ENCODE measurements at places on chromosomes 1 and 21.

DNA sequence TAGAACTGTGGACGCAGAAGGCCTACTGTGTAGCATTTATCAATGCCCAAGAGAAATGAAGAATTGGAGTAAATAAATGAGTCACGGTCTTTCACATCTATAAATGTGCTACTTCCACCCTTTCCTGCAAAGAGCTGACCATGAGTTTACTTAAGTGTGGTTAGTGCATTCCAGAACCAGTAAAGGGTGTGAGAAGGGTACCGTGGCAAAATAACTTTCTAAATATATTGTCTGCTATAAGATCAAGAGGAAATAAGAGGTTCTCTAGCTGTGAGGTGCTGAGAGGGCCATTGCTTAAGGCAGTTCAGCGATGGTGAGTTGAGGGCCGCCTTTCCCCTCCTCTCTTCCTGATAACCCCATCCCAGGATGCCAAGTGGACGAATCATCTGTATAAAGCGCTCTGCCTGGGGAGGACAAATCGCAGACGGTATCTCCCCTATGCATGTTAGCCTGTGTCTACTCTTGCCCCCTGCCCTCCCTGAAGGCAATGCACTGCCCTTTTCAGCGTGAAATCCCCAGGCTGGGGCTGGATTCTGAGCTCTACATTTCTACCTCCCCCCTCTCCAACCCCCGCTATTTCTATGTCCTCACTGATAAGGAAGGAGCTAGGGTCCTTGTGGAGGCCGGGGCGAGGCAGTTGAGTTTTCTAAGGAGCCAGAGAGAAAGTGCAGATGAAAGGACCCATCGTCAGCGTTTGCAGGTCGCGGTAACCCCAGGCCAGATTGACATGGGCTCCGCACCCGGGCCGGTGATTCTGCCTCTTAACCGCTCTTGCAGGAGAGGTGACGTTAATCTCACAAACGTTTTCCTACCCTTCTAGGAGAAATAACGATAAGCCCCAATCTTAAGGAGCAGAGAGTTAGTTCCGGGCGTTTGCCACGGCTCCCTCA lies 1.5 kb upstream of the NCAM2 start:
- DNase-seq: peak; percentile 48

- DNase-seq: no peak
Measured at GRCh38 chr1:6459850-6460265, 6.1 kb downstream of the TNFRSF25 start.

GRCh38 chr1:193348091-193348768 lies 161.8 kb upstream of the B3GALT2 start:
- DNase-seq: no peak

DNA sequence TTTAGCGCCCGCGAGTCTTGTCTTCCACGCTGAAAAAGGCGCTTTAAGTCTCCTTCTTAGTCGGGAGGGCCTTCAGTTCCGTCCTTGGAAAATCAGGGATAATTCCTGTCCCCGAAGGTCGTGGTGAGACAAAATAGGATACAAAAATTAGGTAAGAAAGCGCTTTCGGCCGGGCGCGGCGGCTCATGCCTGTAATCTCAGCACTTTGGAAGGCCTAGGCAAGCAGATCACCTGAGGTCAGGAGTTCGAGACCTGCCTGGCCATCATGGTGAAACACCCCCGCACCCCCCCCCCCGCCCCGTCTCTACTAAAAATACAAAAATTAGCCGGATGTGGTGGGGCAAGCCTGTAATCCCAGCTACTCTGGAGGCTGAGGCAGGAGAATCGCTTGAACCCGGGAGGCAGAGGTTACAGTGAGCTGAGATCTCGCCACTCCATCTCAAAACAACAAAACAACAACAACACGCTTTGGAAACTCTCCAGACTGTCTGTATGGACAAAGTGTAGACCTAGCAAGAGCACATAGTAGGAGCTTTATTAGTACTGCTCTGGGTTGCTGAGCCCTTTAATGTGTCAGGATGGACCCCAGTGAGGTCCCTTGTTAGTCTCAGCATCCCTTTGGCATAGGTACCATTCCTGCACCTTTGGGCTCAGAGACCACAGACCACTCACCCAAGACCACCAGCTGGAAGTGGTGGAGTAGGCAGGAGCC lies 790 bp upstream of the TMEM54 start:
- no peak for DNase-seq

DNA sequence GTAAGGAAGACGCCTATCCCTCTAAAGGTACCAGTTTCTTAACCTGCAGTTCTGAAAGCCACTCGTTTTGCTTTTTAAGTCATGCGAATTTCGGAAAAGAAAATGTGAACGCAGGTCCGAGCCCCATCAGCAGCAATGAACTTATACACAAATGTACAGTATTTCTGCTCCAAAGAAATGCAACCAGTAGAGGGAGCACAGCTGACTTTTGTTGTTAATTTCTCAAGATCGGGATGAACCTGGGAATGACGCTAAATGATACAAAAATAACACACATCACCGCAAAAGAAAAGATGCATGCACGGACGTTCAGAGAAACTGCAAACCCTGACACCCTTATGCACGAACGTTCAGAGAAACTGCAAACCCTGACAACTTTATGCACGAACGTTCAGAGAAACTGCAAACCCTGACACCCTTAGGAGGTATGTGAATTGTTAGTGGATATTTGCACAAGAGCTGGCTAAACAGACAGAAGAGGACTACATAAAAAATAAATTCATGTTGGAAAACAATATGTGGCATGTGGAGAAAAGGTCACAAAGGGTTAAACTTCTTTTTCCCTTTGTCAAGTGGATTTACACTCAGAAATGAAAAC lies 3.5 kb upstream of the TIAM1 start:
- DNase-seq: peak; percentile 84

DNA sequence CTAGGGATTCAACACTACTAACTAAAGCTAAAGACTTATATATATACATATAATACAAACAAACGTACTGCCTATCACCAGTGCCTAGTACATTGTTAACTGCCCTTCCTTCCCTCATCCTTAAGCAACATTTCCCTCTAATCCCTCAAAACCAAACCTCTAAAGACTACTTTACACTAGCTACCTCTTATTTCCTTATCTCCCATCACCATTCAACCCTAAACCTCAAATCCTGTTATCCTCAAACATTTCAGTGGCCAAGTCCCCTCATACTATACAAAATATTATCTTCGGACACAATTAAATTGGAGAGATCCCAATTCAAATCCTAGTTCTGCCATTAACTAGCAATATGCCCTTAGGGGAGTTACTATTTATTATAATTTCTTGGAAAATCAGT lies 3.7 kb downstream of the SCAF4 start:
- no peak for DNase-seq

DNA sequence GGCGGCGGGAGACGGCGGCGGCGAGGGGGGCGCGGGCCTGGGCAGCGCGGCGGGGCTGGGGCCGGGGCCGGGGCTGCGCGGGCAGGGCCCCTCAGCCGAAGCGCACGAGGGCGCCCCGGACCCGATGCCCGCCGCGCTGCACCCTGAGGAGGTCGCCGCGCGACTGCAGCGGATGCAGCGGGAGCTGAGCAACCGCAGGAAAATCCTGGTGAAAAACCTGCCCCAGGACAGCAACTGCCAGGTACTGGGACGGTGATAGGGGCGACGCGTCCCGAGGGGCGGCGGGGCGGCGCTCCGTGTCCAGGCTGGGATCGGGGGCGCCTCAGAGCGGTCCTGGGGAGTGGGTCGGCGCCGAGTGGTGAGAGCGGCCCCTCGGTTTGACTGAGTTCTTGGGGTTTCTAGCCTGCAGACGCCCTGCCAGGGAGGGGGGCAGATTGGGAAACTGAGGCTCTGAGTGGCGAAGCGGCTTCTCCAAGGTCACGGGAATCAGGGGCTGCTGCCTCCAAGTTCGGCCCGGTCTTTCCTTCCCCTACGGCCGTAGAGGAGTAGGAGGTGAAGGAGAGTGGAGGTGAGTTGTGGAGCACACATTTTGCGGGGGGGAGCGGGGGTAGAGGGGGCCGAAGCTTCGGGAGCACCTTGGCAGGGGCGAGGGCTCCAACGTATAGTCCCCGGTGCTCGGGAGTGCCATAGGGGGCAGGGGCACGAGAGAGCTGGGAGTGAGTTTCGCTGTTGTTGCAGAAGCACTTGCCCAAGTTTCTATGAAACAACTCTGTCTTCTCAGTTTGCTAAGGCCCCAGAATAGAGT lies 508 bp downstream of the RAVER2 start:
- DNase-seq: peak; percentile 37

Data from PC-3 (cell line).